ENCODE measurements at places on chromosomes 2 and 18.

- DNase-seq = no peak
Observed at GRCh38 chr2:175402571-175402970, 221.1 kb upstream of the ATP5MC3 start.

GRCh38 chr2:219128396-219128795 lies 32.2 kb downstream of the NHEJ1 start:
- no peak for DNase-seq

DNA sequence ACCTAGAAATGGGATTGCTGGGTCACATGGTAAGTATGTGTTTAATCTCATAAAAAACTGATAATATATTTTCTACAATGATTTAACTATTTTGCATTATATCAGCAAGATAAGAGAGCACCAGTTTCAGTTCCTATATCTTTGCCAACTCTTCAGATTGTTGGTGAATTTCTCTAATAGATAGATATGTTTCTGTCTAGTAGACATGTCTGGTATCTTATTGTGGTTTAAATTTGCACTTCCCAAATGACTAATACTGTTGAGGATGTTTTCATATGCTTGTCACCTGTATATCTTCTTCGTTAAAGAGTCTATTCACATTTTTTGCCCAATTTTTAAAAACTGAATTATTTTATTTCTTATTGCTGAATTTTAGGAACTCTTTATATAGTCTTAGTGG lies 113.8 kb upstream of the UXS1 start:
- DNase-seq = no peak

- DNase-seq = no peak
Observed at GRCh38 chr2:114219456-114219855, 223.0 kb upstream of the DPP10 start.

- DNase-seq = no peak
Observed at GRCh38 chr18:9095297-9096006, 7.0 kb upstream of the NDUFV2 start.

- no peak for DNase-seq
Observed at GRCh38 chr18:56747032-56747658, 96.0 kb downstream of the WDR7 start.

GRCh38 chr2:127012868-127013267 lies 94.1 kb downstream of the BIN1 start:
- no peak for DNase-seq

GRCh38 chr2:102129951-102130646 lies 12.4 kb upstream of the IL1R1 start:
- no peak for DNase-seq

DNA sequence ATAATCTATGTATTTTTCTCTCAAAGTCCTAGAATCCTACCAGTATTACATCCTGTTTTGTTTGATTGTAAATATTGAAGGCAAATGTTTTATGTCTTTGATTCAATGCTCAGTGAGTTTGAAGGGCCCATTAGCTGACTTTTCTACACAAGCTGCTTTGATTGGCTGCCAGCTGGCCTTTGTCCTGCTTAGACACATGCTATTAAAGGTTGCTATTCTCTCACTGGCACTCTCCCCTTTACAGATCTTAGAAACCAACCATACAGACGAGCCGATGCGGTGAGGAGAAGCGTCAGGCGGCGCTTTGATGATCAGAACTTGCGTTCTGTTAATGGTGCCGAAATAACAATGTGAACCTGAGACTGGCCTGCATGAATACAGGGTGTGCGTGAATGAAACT lies 69.7 kb downstream of the PRPF40A start:
- no peak for DNase-seq

GRCh38 chr2:119142824-119143223 lies 15.7 kb downstream of the C1QL2 start:
- DNase-seq = no peak

All from stimulated activated CD8-positive, alpha-beta memory T cell treated with anti-CD3 and anti-CD28 coated beads, Interleukin-15, amount 100 ng/mL, for 24 hours (primary cell).